ENCODE measurements at places on chromosomes 5 and 9. TPM values are rescaled to one million over a fixed set of nuclear protein-coding genes. Genes with fewer than 3 reads are reported as not detected.

Gene TMEM215
- total RNA-seq: not detected

- no peaks in the 10 kb centered on the region for H3K27me3 ChIP-seq
- DNase-seq: no peak
- peaks cover 54% of the 10 kb centered on the region for H3K4me1 ChIP-seq
- peaks cover 61% of the 10 kb centered on the region for H3K36me3 ChIP-seq
Observed at GRCh38 chr5:128409166-128409800, 128.8 kb downstream of the FBN2 start.

- peaks cover 4% of the 10 kb centered on the region for H3K27me3 ChIP-seq
- H3K27ac ChIP-seq: no peak overlapping the region
- no peak overlapping the region for H3K4me3 ChIP-seq
- no peaks in the 10 kb centered on the region for H3K36me3 ChIP-seq
Observed at GRCh38 chr5:7245121-7245651, 150.8 kb upstream of the ADCY2 start.

GRCh38 chr9:90012949-90013348 is 408.1 kb downstream of the GADD45G start:
- H3K4me1 ChIP-seq: no peaks in the 10 kb centered on the region
- no peaks in the 10 kb centered on the region for H3K27me3 ChIP-seq
- no peaks in the 10 kb centered on the region for H3K36me3 ChIP-seq
- H3K4me3 ChIP-seq: no peak overlapping the region
- DNase-seq: no peak

- H3K36me3 ChIP-seq: no peaks in the 10 kb centered on the region
- DNase-seq: peak; percentile 11
- no peak overlapping the region for H3K27ac ChIP-seq
- H3K4me1 ChIP-seq: peaks cover 43% of the 10 kb centered on the region
- peak overlapping the region; percentile 25 for H3K4me3 ChIP-seq
Observed at GRCh38 chr5:159511570-159511969, 181.3 kb upstream of the IL12B start.

GRCh38 chr5:169637549-169638121 is 560 bp downstream of the DOCK2 start:
- DNase-seq: no peak
- no peak overlapping the region for H3K4me3 ChIP-seq
- H3K36me3 ChIP-seq: peaks cover 36% of the 10 kb centered on the region
- H3K4me1 ChIP-seq: peaks cover 18% of the 10 kb centered on the region
- H3K27ac ChIP-seq: no peak overlapping the region

GRCh38 chr9:121865884-121866283 is 214.4 kb downstream of the DAB2IP start:
- no peaks in the 10 kb centered on the region for H3K27me3 ChIP-seq
- H3K4me3 ChIP-seq: no peak overlapping the region
- H3K36me3 ChIP-seq: peaks cover 7% of the 10 kb centered on the region
- H3K27ac ChIP-seq: no peak overlapping the region
- no peak for DNase-seq
- H3K4me1 ChIP-seq: peaks cover 30% of the 10 kb centered on the region

DNA sequence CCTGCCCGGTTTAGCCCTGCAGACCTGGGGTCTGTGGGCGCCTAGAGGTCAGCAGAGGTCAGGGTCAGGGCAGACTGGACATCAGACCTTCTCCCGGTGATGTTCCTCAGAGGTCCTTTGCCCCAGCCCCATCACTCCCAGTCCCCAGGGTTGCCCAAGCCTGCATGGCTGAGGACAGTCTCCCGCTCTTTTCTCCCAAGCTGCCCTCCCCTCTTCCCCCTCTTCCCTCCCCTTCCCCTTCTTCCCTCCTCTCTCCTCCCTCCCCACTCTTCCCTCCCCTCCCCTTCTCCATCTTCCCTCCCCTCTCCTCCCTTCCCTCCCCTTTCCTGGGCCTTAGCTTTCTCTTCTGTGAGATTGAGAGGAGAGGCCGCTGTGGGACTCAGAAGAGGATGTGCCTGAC is 10.4 kb downstream of the LHX3 start:
- H3K27ac ChIP-seq: no peak overlapping the region
- no peaks in the 10 kb centered on the region for H3K36me3 ChIP-seq
- no peak overlapping the region for H3K4me3 ChIP-seq

DNA sequence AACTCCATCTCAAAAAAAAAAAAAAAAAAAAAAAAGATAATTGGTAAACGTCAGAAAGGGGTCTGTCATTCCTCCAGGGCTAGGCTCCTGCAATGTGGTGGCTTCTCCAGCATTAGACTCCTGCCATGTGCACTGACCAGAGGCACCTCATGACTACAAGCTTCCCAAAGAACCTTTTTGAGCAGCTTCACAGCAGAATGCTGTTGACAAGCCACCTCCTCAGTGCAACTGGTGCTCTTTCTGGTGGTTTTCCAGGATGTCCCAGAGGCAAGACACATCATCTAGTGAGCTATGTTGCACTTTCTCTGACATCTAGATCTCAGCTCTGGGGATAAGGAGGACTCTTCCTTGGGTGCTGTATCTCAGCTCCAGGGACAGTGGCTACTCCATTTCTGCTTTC is 11.6 kb downstream of the RPL37 start:
- peaks cover 16% of the 10 kb centered on the region for H3K27me3 ChIP-seq
- no peak overlapping the region for H3K4me3 ChIP-seq
- H3K27ac ChIP-seq: peak overlapping the region; percentile 52
- H3K36me3 ChIP-seq: peaks cover 22% of the 10 kb centered on the region
- peak; percentile 37 for DNase-seq

GRCh38 chr9:107969141-107969540 is 479.6 kb upstream of the KLF4 start:
- H3K27ac ChIP-seq: no peak overlapping the region
- no peaks in the 10 kb centered on the region for H3K4me1 ChIP-seq
- peaks cover 4% of the 10 kb centered on the region for H3K27me3 ChIP-seq
- H3K4me3 ChIP-seq: no peak overlapping the region
- no peaks in the 10 kb centered on the region for H3K36me3 ChIP-seq

GRCh38 chr5:163658702-163659567 is 153.5 kb downstream of the MAT2B start:
- peaks cover 2% of the 10 kb centered on the region for H3K27me3 ChIP-seq
- no peaks in the 10 kb centered on the region for H3K4me1 ChIP-seq
- DNase-seq: no peak
- H3K36me3 ChIP-seq: no peaks in the 10 kb centered on the region
- H3K4me3 ChIP-seq: no peak overlapping the region
- H3K27ac ChIP-seq: no peak overlapping the region

Gene ADAMTS2
- total RNA-seq: 33.8 TPM

DNA sequence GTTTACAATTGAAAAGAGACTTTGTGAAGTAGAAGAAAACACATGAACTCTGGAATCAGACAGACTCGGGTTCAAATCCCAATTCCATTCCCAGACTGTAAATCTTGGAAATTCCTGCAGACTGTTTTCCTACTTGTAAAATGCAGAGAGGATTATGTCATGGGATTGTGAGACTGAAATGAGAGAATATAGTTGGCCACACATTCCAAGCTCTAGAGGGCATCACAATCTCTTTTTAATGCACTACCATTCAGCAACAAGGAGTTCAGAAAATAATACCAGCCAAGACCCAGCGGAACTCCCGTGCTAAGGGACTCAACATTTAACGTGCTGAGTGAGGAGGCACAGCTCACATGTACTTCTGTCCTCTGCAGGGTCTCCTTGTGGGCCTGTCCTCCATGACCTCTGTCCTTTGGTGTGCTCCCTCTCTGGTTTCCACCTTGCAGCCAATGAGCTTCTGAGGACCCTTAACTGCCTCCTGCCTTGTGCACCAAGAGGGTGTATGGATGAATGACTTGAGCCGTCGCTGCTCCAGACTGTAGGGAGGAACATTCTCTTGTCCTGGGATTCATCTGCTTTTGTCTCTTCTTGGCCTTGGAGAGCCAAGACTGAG is 263.5 kb downstream of the NTRK2 start:
- no peak overlapping the region for H3K4me3 ChIP-seq
- peaks cover 5% of the 10 kb centered on the region for H3K27me3 ChIP-seq
- no peaks in the 10 kb centered on the region for H3K4me1 ChIP-seq
- no peak for DNase-seq

- peaks cover 15% of the 10 kb centered on the region for H3K4me1 ChIP-seq
- no peaks in the 10 kb centered on the region for H3K27me3 ChIP-seq
- DNase-seq: no peak
- H3K27ac ChIP-seq: no peak overlapping the region
- H3K36me3 ChIP-seq: peaks cover 19% of the 10 kb centered on the region
Observed at GRCh38 chr9:125110464-125110863, 32.9 kb downstream of the SCAI start.

Gene FBN2
- 272 TPM for total RNA-seq

Gene ITGA1
- 76.4 TPM for total RNA-seq

Gene SAPCD2
- 7.5 TPM for total RNA-seq

GRCh38 chr5:62596096-62596495 is 17.5 kb downstream of the LRRC70 start:
- peaks cover 43% of the 10 kb centered on the region for H3K4me1 ChIP-seq
- peak overlapping the region; percentile 6 for H3K4me3 ChIP-seq
- no peaks in the 10 kb centered on the region for H3K27me3 ChIP-seq
- 0 out of 2 replicates have a peak, but pooled peaks cover 8% of the 10 kb centered on the region for H3K36me3 ChIP-seq

Data from HFFc6 (cell line).